ENCODE measurements at places on chromosomes 7 and 10. TPM values are rescaled to one million over a fixed set of nuclear protein-coding genes. Genes with fewer than 3 reads are reported as not detected.
A peak's percentile ranks its signal among the peaks of the same experiment; 100 is the strongest.

The STEAP4 gene
- total RNA-seq, result not detected

The LIPF gene
- total RNA-seq, result not detected

The CALHM1 gene
- not detected for total RNA-seq

The LFNG gene
- 19.1 TPM for total RNA-seq

GRCh38 chr10:44913350-44914081 is 2.4 kb downstream of the TMEM72 start:
- no peak for DNase-seq

DNA sequence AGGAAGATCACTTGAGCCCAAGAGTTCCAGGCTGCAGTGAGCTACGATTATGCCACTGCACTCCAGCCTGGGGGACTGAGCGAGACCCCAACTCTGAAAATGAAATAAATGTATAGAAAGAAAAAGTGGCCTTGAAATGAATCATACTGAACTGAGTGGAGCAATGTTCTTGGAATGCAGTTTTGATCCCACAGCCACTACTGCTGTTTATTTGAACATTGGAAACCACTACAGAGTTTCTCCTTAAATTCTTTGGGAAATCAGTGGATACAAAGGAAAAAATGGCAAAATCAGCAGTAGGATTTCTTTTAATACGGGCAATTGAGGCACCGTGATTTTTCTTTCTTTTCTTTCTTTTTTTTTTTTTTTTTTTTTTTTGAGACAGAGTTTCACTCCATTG is 637.4 kb downstream of the GALNT17 start:
- DNase-seq, result no peak

DNA sequence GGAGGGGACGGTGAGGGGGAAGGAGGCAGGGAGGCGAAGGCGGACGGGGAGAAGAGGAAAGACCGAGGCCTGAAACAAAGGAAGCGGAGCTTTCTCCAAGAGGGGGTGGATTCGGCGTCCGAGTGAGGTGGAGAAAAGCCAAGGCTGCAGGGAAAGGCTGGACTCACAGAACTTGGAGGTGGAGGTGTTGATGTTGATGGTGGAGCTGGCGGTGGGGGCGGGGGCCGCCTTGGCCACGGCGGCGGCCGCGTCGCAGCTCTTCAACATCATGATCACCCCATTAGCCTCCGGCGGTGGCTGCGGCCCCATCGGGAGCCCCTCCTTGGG is 578 bp downstream of the CACUL1 start:
- DNase-seq, result peak; percentile 31

DNA sequence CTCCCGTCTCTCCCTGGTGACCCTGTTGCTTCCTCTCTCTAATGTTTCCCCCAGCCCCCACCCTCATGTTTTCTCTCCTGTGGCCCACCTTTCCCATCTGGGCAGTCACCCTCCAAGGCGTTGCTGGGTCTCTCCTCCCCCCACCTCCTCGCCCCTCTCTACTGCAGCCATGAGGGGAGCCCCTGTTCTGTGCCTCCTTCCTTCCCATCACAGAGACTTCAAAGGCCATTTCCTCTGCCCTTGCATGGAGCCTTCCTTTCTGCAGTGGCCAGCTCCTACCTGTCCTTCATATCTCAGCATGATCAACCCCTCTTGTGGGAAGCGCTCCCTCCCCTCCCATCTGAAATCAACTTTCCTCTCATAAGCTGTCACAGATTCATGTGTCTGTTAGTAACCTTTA is 194.0 kb upstream of the PRSS58 start:
- no peak for DNase-seq

DNA sequence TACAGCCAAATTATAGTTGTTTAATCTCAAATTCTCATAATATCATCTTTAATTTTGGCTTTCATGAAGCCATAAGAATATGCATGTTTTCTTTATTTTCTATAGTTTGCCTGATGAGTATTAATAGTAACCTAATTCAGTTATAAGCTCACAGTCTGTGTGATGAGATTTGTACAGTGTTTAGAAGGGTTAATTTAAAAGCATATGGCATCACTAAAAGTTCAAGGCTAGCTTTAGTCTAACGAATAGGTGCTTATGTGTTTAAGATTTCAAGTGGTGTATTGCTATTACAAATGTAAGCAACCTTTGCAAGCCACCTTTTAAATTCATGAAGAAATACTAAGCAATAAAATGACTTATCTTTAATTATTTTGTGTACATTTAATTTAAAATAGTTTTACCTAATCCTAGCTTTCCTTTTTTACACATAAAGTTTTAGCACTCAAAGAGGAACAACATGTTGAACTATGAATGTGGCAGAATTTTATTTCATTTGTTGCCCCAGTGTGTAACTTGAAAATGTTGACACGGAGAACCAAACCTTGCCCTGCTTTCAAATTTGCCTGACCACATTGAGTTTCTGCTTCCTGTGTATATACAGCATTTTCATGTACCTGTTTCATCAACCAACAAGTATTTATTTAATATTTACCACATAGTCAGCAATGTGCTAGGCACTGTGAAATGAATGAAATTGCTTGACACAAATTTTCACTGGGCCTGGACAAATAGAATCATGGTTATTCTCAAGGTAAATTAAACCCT is 41.5 kb downstream of the TET1 start:
- DNase-seq, result no peak

DNA sequence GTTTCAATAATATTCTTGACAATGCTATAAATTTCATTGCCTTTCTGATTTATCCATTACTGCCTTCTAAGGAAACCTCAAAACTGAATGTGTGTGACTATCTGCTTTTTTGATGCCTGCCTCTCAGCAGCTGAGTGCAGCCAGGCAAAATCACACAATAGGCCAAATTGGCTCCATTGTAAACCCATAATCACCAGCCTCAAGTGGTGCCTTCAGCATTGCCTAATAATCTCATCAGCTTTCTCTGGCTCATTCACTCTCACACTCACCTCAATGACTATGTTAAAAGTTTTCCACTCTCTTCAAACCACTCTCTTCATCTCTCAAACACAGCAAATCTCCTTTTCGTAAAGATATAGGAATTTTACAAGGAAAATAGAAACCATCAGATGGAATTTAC is 182.5 kb upstream of the COL1A2 start:
- no peak for DNase-seq

DNA sequence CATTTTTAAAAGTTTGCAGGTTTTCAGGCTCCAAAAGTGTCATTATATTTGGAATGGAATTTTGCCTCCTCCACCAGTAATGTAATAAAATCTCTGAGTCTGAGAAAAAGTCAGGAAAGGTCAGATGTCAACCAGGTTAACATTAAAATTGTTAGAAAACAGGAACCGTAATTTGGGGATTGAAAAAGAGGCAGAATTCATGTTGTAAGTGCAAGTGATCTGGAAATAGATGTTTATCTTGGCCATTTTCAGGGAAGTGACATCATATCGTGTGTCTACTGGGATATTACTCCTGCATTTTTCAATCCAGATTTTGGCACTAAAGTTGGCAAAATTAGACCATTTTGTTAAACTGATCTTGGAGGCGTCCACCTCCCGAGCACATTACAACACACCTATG is 428.5 kb upstream of the MGMT start:
- DNase-seq, result no peak

GRCh38 chr7:43469051-43469450 is 113.9 kb upstream of the STK17A start:
- DNase-seq, result no peak

GRCh38 chr10:47061776-47062175 is 150.5 kb downstream of the PTPN20 start:
- DNase-seq, result no peak

DNA sequence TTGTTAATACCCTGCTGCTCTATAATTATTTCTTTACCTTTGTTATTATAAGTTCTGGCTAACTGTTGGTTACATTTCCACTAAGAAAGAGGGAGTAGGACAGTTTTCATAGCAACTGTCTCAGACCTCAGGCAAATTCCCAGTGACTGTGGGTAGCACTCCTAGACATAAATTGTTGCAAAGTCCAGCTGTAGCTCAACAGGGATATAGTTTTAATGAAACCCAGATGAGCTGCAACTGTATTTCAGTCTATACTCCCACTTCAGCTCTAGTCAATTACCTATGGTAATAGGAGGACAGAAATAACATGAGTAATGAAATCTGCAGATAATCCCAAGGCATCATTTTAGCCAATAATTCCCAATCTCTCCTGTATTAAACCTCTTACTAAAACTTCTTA is 103.0 kb upstream of the SEMA3A start:
- peak; percentile 19 for DNase-seq

DNA sequence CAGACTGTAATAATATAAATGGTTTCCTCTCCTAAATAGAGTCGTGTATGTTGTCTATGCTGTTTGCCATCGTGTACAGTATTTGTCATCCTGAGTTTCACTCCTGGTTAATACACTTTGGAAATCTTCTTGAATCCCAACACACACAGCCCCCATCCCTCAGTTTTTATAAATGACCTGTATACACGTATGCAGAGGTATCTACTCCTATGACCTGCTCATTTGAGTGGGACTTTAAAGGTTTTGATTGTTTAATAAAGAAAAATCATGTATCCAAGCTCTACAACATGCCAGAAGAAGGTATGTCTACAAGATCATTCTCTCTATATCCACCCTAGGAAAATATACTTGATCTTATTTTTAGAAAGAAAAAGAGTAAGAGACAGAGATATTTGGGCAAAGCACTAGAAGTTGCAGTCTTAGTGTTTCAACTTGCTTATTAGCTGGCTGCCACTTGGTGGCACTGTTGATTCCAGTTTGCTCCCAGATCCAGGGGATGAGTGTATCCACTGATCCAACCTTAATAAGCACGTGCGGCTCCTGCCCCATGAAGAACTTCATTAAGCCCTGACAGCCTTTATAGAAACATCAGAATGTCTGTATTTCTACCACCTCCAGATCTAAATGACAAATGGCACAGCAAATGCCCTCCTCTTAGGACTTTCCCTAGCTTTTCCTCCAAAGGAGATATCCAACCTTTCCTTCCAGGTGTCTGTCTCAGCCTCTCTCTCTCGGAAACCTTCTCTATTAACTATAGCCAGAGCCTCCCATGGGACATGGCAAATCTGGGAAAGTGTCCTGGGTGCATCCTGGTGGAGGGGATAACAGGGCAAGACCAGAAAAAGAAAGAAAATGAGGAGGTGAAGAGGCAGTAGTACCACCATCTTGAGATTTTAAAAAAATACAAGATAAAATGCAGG is 181.6 kb upstream of the NEBL start:
- peak; percentile 65 for DNase-seq

Data from RPMI7951 (cell line).